Mesothelial cell of epicardium (in vitro differentiated cells): ENCODE measurements at places on chromosomes 5 and 9. TPM values are rescaled to one million over a fixed set of nuclear protein-coding genes. Genes with fewer than 3 reads are reported as not detected.

GRCh38 chr9:17191082-17191481 is 56.2 kb downstream of the CNTLN start:
- DNase-seq, result no peak

TMOD1 gene
- total RNA-seq, result 0.49 to 0.66 TPM (median 0.59 TPM) in 3 replicates

GRCh38 chr9:20749496-20750198 is 65.6 kb downstream of the FOCAD start:
- DNase-seq, result no peak

- no peak for DNase-seq
These were observed 120.3 kb downstream of the NREP start for GRCh38 chr5:111636736-111637135.

BSPRY gene
- total RNA-seq, result 3.4 to 4.3 TPM (median 4.3 TPM) in 3 replicates

GRCh38 chr9:121732886-121733285 is 81.5 kb downstream of the DAB2IP start:
- DNase-seq, result no peak

CCL19 gene
- not detected in 3 replicates for total RNA-seq

GRCh38 chr5:113152380-113152740 is 175.8 kb downstream of the DCP2 start:
- DNase-seq, result no peak

GRPEL2 gene
- 13.9 to 15.4 TPM (median 14.9 TPM) in 3 replicates for total RNA-seq

GAS1 gene
- total RNA-seq, result 47.8 to 50.6 TPM (median 49.1 TPM) in 3 replicates
